ENCODE measurements at places on chromosomes 2 and 18.

GRCh38 chr2:15050483-15050882 lies 418.0 kb downstream of the LRATD1 start:
- no peak for DNase-seq

- no peak for DNase-seq
Measured at GRCh38 chr2:220703279-220703678, 868.8 kb downstream of the EPHA4 start.

- no peak for DNase-seq
Measured at GRCh38 chr2:55839182-55839819, 84.3 kb downstream of the EFEMP1 start.

DNA sequence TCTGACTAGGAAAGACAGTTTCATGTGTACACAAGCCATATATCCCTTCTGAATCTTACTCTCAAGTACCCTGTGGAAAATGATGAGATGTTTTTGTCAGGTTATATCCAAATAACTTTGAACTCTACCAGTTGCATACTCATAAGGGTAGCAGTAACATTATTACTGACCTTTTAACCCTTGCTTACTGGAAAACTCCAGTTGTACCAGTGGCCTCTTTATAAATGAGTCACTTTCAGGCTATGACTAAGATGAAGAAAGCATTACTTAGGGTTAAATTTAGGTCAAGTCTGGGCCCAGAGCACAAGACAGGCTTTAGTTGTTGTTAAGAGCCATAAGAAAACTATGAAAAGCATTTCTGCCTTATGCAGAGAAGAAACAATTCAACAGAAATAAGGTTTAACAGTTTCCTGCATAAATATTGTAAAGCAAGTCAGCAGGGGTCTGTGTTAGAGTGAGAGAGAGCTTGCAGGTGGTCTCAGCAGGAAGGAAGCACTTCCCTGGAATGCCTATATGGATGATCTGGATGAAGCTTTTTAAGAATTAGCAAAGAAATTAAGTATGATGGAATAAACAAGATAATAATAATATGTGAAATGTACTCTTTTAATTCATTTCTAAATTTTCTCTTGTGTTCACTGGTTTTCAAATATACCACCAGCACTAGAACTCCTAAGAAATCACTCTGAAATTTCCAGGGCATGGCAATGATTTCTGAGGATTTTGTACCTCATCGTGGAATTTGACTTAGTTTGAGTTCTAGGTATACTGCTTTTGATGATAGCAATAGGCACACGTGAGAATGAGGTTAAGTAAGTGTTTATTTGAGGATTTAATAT lies 126.6 kb downstream of the UBE2E3 start:
- DNase-seq = no peak

DNA sequence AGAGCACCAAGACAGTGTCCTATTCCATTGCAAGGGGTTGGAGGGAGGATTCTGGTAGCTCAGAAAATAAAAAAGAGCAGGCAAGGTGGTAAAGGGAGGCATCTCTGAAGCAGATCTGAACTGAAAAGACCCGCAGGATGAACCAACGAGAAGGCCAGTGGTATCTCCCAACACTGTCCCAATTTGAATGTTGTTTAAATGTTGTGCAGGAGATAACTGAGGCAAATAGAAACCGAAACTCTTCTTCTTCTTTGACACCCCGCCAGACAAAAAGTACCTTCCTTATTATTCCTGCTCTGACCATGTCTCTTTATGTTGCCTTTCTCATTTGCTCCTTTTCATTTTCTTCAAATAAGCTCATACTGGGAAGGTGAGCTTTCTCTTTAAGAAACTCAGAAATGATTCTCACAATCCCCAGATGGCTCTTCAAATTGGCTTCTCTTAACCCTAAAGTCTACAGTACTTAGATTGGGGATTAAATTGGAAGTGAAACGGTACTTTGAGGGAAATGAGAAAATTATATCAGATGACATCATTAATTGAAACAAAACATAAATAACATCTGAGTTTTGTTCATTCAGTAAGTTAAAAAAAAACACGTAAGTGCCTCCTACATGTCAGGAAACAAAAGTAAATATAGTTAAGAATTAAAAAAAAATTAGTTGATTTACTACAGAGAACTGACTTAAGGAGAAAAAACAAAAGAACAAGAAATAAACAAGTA lies 143.6 kb downstream of the WDPCP start:
- no peak for DNase-seq

GRCh38 chr2:63034526-63034925 lies 16.1 kb upstream of the OTX1 start:
- no peak for DNase-seq

- DNase-seq = no peak
Measured at GRCh38 chr2:196504788-196505187, 134.7 kb upstream of the CCDC150 start.

- no peak for DNase-seq
Measured at GRCh38 chr18:44803019-44803650, 122.4 kb downstream of the SETBP1 start.

DNA sequence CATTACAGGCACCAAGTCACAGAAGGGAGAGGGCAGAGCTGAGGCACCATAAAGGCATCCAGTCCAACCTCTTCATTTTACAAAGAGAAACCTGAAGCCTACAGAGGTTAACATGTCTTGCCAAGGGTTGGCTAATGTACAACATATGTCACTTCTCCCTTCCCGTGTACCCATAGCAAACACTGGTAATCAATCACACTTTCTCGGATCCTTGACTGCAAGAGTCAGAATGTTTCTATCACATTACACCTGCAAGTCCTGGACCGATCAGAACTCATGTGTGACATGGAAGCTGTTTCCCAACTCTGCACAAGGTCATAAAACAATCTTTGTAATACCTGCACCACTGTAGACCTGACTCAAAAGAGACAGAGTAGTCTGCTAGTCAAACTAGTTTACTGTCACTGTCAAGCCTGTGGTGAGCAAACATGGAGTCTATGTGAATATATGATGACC lies 6.0 kb downstream of the ANKRD44 start:
- no peak for DNase-seq

GRCh38 chr2:170965446-170966225 lies 36.6 kb downstream of the GORASP2 start:
- DNase-seq = no peak

- peak; percentile 11 for DNase-seq
Measured at GRCh38 chr2:26630669-26631360, 10.4 kb downstream of the CIB4 start.

GRCh38 chr2:16031058-16031847 lies 90.9 kb downstream of the MYCN start:
- DNase-seq = no peak

- DNase-seq = no peak
Measured at GRCh38 chr2:200741468-200742202, 70.1 kb upstream of the BZW1 start.

GRCh38 chr2:180577567-180577966 lies 402.8 kb upstream of the UBE2E3 start:
- no peak for DNase-seq

DNA sequence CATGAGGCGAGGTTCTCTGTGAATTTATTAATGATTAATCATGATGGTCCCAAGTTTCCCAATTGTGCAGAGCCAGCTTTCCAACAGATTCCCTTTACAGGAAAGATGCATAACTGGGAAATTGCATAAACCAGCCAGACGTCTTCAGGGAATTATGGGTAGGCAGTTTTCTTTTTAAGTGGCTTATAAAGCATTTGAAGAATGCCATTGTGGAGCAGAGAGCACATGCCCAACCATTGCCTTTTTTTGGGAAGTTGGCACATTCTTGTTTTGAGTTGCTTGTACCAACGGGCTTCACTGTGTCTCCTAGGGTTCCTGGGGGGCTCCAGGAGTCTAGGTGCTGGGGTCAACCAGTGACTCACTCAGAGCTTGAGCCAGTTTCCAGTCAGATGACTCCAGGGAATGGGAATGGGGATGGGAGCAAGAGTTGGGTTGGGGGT lies 231.7 kb upstream of the FOSL2 start:
- no peak for DNase-seq

- no peak for DNase-seq
Measured at GRCh38 chr18:62285281-62285680, 39.8 kb upstream of the TNFRSF11A start.

DNA sequence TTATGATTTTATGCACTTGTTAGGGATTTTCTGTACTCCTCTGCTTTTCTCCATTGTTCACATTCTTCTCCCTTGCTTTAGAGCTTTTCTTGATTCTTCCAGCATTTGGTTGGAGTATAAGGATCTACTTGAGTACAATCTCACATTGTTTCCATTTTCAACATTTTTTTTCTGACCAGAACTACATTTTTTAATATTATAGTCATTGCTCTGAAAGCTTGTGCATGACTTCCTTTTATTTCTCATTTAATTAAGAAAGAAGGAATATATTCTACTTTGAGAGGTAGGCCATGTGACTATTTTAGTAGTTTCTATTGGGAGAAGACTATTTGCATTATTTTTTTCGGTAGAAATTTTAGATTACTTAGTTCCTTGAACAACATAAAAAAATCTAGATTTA lies 200.4 kb downstream of the TMEM247 start:
- DNase-seq = no peak

- no peak for DNase-seq
Measured at GRCh38 chr18:59492756-59493421, 133.8 kb upstream of the LMAN1 start.

- no peak for DNase-seq
Measured at GRCh38 chr2:207621501-207622039, 3.6 kb downstream of the METTL21A start.

- DNase-seq = no peak
Measured at GRCh38 chr2:33810046-33810835, 211.1 kb upstream of the FAM98A start.

- no peak for DNase-seq
Measured at GRCh38 chr2:111626865-111627163, 257.2 kb downstream of the ANAPC1 start.

DNA sequence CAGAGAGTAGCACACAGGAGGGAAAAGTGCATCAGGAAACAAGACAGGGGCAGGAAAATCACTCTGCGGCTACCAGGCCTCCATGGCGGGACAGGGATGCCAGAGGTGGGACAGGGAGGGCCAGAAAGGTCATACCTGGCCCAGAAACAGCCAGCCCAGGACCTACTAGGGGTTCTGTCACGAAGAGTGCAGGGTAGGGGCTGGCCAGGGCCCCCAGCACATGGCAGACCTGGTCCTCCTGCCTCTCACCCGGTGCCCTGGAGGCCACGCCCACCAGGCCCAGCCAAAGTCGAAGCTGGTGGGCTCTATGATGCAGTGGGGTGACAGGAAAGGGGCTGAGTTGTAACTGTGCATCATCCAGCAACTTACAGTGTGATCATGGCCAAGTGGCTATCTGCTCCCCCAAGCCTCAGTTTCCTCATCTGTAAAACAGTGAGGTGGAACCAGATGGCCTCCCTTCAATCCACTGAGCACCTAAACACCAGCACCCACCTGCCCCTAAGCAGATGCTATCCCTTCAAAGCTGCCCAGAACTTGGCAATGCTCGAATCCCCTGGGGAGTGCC lies 10.6 kb downstream of the CYP26B1 start:
- DNase-seq = peak; percentile 32

DNA sequence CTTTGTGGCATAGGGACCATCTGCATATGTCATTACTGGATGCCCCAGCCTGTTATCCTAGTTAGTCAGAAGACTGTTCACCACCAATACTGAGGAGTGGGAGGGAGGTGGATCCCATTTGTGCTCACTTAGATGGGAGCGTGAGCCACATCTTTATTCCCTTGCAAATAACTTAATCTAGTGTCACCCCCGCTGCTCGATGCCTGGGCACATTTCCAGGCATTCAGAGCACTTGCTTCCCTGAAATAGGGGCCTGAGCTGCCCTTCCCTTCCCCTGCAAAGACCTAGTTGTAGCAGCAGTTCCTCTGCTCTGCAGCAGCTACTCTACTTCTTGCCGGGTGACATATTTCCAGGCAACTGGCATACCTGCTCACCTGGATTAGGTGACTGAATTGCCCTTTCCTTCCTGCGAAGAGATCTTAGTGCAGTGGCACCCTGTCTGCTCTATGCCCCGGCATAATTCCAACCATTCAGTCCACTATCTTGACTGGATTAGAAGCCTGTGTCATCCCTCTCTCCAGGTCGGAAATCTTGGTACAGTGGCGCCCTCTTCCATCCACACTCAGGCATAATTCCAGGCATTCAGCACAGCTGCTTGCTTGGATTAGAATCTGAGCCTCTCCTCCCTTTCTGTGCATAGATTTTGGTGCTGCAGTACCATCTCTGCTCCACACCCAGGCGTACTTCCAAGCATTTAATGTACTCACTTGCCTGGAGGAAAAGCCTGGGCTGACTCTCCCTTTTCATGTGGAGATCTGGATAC lies 1389.1 kb upstream of the TMEFF2 start:
- DNase-seq = no peak

GRCh38 chr2:188295067-188295685 lies 3.5 kb downstream of the GULP1 start:
- no peak for DNase-seq

GRCh38 chr18:6591491-6591890 lies 138.0 kb upstream of the ARHGAP28 start:
- no peak for DNase-seq

DNA sequence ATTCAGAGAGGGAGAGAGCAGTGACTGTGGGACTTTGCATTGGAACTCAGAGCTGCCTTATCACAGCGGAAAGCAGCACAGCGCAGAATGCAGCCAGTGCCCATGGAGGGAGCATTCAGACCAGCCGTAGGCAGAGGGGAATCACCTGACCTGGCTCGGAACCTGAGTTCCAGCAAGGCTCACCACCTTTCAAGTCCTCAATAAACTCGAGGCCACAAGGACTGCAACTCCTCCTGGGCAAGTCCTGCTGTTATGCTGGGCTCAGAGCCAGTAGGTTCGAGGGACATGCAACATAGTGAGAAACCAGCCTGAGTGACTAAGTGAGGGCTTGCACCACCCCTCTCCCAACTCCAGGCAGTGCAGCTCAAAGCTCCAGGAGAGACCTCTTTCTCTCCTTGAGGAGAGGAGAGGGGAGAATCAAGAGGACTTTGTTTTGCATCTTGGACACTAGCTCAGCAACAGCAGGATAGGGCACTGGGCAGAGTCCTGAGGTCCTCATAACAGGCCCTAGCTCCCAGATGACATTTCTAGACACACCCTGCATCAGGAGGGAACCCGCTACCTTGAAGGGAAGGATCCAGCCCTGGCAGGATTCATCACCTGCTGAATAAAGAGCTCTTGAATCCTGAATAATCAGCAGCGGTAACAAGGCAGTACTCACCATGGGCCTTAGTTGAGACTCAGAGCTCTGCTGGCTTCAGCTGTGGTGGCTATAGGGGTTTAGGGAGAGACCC lies 136.8 kb upstream of the OTOS start:
- peak; percentile 85 for DNase-seq
